Airway epithelial cell (primary cell): ENCODE measurements at places on chromosomes 12 and 14. TPM values are rescaled to one million over a fixed set of nuclear protein-coding genes. Genes with fewer than 3 reads are reported as not detected.

Gene PZP
- not detected in 2 replicates for total RNA-seq

Gene GPR162
- 0.09 and 0.21 TPM in 2 replicates for total RNA-seq

Gene TMEM52B
- total RNA-seq = not detected in 2 replicates

Gene MYO1H
- 0.14 and 1.3 TPM in 2 replicates for total RNA-seq

Gene TSPAN9
- 5.8 and 13.8 TPM in 2 replicates for total RNA-seq

Gene SIX6
- not detected in 2 replicates for total RNA-seq

Gene TSPAN19
- total RNA-seq = 0.21 TPM in 1 of 2 replicates, not detected in the other

Gene RNASE11
- not detected in 2 replicates for total RNA-seq

Gene POTEG
- total RNA-seq = not detected in 2 replicates

Gene CLEC1A
- total RNA-seq = not detected in 2 replicates

Gene TMX1
- total RNA-seq = 31.7 and 39.7 TPM in 2 replicates

Gene SOCS2
- total RNA-seq = 6.1 and 6.8 TPM in 2 replicates

Gene PGF
- 51.8 and 57.1 TPM in 2 replicates for total RNA-seq

Gene ADAM20
- not detected in 2 replicates for total RNA-seq

Gene ACSS3
- total RNA-seq = 0.21 TPM in 1 of 2 replicates, not detected in the other

Gene CFAP54
- total RNA-seq = 0.05 and 0.63 TPM in 2 replicates

Gene DEPDC4
- 2.0 and 3.1 TPM in 2 replicates for total RNA-seq

Gene SLC4A8
- total RNA-seq = 0.23 and 0.28 TPM in 2 replicates

Gene PMCH
- total RNA-seq = not detected in 2 replicates

Gene MMP14
- 187 and 214 TPM in 2 replicates for total RNA-seq

Gene SLC8A3
- total RNA-seq = not detected in 2 replicates

Gene IFT43
- total RNA-seq = 27.9 and 32.1 TPM in 2 replicates

Gene FOXA1
- 22.7 and 35.8 TPM in 2 replicates for total RNA-seq

Gene VWF
- 0.33 and 0.56 TPM in 2 replicates for total RNA-seq

Gene P2RX7
- 0.05 and 0.56 TPM in 2 replicates for total RNA-seq

Gene KRT79
- total RNA-seq = not detected in 2 replicates

Gene EXOC3L4
- total RNA-seq = not detected in 2 replicates

Gene MAP3K9
- 12.2 and 15.7 TPM in 2 replicates for total RNA-seq

Gene SOCS4
- total RNA-seq = 6.5 and 9.6 TPM in 2 replicates

Gene TMPO
- 82.9 and 89.0 TPM in 2 replicates for total RNA-seq

Gene NTN4
- 13.1 and 16.9 TPM in 2 replicates for total RNA-seq

Gene KRT2
- 0.28 TPM in 1 of 2 replicates, not detected in the other for total RNA-seq

Gene ACACB
- 0.70 and 6.5 TPM in 2 replicates for total RNA-seq

Gene OR11H12
- not detected in 2 replicates for total RNA-seq

Gene YAF2
- total RNA-seq = 3.1 and 6.3 TPM in 2 replicates

Gene MANSC4
- not detected in 2 replicates for total RNA-seq

Gene DDIT3
- 8.3 and 13.8 TPM in 2 replicates for total RNA-seq

Gene ACRBP
- total RNA-seq = 0.28 TPM in 1 of 2 replicates, not detected in the other

Gene IRAK3
- total RNA-seq = 0.56 and 1.2 TPM in 2 replicates
